ENCODE measurements at places on chromosomes 16 and 17. TPM values are rescaled to one million over a fixed set of nuclear protein-coding genes. Genes with fewer than 3 reads are reported as not detected.
A peak's percentile ranks its signal among the peaks of the same experiment; 100 is the strongest.

The CALCOCO2 gene
- total RNA-seq: 221 TPM

The KRTAP4-3 gene
- not detected for total RNA-seq

The C16orf89 gene
- total RNA-seq: 10.0 TPM

The KRTAP16-1 gene
- not detected for total RNA-seq

The GPRC5C gene
- 153 TPM for total RNA-seq

The FBXW10B gene
- total RNA-seq: 15.4 TPM

The BAIAP3 gene
- 3.9 TPM for total RNA-seq

The CNGB1 gene
- 1.5 TPM for total RNA-seq

The TNRC6A gene
- total RNA-seq: 109 TPM

The PIMREG gene
- total RNA-seq: 0.42 TPM

The SRP68 gene
- total RNA-seq: 88.0 TPM

The PHOSPHO1 gene
- 0.34 TPM for total RNA-seq

GRCh38 chr16:595942-596735, 6.3 kb downstream of the RAB40C start:
- no peak for DNase-seq

GRCh38 chr17:74249590-74250270, 24.3 kb upstream of the DNAI2 start:
- DNase-seq: no peak

DNA sequence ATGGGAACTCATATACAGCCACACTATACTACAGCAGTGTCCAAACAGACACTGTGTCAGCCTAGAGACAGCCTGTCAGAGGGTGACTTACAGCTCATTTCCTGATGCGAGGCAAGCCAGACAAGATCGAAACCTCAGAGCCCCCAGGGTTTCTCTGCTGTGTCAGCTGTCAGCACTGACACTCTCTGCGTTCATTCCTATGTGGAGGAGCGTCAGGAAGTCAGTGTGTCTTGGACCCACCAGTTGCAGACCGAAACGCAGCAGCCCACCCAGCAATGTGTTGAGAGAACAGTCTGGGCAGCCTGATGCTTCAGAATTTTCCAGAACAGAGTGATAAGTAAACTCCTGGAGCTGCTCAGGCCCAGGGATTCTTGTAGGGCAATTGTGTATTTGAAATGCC, 20.6 kb upstream of the MAPT start:
- DNase-seq: no peak

- DNase-seq: no peak
Measured at GRCh38 chr16:50281391-50282009, 15.1 kb downstream of the ADCY7 start.

- DNase-seq: no peak
Measured at GRCh38 chr17:82013341-82013740, 9.3 kb downstream of the CENPX start.

DNA sequence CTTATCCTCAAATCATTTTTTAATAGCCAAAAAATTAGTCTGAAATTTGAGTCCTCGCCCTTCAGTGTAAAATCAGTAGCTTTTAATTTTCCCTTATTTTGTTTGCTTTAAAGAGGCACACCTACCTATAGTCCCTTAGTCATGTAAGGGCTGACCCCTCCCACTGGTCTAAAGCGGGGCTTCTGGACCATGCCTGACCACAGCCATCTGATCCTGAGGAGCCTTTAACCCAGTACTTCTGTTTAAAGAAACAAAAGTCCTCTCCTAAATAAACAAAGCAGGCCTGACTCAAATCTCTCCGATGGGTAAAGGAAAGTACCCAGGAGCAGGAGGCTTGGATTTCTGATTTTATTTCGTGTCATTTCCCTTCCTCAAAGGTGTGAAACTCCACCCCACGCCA, 92.0 kb upstream of the CCL2 start:
- no peak for DNase-seq

DNA sequence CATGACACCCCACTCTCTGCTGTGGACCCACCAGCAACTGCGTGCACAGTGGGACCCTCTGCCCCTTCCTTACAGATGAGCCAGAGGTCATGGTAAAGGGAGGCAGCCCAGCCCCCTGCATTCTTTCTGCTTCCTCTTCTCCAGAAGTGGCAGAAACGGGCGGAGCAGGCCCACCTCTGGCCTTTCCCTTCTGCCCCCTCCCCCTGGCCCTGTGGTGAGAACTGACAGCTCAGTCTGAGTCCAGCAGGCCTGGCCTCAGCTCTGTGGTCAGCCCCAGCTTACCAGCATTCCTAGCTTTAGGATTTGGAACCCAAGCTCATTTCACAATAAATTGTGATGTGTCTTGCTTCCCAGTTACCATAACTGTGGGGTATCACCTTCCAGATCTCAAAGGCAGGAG, 4.8 kb upstream of the ANKRD11 start:
- DNase-seq: no peak

- no peak for DNase-seq
Measured at GRCh38 chr16:3095869-3096268, 3.2 kb downstream of the ZSCAN10 start.

DNA sequence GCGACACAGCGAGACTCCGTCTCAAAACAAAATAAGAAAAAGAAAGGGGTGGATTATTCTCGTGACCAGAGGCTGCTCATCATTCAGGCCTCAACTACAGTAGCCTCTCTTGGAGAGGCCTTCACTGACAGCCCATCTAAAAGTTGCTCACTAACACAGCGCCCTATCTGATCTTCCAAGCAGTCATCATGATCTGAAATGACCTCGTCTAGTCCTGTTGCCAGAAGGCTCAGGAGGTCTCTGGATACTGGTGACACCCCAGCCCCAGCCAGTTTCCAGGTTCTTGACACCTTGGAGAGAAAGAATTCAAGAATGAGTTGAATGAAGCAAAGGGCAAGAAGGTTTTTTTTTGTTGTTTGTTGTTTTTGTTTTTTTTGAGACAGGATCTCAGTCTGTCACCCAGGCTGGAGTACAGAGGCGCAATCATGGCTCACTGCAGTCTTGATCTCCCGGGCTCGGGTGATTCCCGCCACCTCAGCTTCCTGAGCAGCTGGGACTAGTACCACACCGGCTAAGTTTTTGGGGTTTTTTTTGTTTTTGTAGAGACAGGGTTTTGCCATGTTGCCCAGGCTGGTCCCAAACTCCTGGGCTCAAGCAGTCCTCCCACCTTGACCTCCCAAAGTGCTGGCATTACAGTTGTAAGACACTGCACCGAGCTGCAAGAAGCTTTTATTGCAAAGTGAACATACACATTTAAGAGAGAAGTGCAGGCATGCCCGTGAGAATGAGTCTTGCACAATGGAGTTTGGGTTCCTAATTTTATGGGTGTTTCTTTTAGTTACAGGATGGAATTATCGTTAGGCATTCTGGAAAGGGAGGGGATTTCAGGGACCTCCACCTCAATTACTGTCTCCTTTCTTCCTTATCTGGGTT, 2.7 kb upstream of the ZC3H7A start:
- no peak for DNase-seq

- no peak for DNase-seq
Measured at GRCh38 chr17:18964550-18964949, 12.6 kb downstream of the SLC5A10 start.

DNA sequence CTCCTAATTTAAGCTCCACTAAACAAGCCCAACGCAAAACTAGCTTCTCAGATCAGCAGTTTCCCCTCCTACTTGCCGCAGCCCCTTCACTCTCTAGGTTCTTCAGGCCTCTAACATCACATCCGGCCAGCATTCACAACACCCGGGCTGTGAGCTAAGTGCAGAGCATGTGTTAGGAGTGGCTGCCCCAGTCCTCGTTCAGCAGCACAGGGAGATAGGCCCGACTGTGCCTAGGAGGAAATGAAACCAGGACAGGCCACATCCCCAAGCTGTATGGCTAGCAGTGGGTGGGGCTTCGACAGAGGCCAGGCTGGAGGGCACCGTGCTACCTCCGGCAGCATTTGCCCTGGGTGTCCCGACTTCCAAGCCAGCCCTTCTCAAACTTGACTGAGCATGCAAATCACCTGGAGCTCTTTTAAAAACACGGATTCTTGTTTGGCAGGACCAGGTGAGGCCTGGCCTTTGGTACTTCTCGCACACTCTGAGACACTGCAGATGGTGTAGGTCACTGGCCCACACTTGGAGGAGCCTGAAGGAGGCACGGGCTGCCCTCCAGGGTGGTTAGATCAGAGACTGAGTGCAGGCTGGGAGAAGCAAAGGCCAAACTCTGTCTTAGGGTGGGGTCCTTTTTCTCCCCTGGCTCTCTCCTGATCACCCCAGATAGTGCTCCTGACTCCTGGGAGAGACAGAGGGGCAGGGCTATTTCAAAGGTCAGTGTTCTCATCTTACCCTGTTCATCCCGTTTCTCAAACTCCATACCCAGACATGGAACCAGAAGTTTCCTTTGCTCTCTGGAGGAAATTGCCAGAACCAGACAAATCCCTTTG, 202.0 kb downstream of the C16orf78 start:
- peak; percentile 63 for DNase-seq

- DNase-seq: peak; percentile 72
Measured at GRCh38 chr17:44220213-44221083, 973 bp upstream of the UBTF start.

DNA sequence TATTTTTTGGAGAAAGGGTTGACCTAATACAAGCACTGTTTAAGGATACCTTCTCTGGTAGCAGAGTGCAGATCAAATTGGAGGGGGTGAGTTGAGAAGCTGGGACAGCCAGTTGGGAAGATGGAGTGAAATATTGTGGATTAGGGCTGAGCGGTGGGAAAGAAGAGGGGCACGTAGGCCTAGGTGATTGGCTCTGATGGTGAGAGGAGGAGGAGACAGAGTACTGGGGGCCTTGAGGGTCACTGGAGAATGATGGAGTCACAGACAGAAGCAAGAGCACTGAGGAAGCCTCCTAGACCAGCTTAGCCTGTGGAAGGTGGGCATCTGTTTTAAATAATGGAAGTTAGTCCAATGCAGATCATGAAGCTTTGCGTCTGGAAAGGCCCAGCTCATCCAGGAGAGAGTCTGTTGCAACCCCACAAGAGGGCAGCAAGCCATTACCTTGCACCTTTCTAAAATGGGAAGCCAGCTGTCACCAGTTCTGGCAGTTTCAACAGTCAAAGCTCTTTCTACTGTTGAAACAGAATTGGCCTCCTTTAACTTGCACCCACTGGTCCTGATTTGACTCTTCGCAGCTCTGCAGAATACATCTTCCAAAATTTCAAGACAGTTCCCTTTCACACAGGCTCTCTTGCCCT, 11.8 kb downstream of the SLC9A5 start:
- DNase-seq: no peak

DNA sequence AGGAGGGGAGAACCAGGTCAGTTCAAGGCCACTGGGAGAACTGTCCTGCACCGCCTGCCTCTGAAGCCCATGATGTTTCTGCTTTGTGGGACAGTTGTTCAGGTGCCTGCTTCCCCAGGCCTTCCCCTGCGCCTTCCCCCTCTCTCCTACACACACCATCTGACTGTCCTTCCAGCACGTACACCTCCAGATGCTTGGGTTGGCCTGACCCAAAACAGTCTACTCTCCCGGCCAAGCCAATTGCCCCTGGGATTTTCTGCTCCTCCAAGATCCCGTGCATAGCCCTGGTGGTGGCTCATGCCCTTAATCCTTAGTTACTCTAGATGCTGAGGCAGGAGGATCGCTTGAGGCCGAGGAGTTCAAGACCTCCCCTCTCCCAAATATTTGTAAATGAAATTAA, 684 bp upstream of the RSAD1 start:
- no peak for DNase-seq

DNA sequence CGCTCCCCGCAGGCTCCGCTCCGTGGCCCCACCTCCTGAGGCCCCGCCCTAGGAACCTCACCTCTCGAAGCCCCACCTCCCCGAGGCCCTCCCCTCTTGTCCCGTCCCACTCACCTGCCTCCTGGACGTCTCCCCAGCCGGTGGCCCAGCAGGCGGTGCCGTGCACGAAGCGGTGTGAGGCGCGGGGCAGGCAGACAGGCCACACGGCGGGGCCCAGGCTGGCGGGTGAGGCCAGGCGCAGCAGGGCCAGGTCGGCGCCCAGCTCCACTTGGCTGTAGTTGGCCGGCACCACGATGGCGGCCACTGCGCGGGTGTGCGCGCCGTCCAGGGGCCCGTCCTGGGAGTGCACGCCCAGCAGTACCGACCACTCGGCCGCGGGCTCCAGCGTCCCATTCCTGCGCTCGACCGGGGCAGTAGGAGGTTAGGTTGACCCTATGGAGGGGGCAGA, 1.6 kb downstream of the PRSS36 start:
- DNase-seq: no peak

DNA sequence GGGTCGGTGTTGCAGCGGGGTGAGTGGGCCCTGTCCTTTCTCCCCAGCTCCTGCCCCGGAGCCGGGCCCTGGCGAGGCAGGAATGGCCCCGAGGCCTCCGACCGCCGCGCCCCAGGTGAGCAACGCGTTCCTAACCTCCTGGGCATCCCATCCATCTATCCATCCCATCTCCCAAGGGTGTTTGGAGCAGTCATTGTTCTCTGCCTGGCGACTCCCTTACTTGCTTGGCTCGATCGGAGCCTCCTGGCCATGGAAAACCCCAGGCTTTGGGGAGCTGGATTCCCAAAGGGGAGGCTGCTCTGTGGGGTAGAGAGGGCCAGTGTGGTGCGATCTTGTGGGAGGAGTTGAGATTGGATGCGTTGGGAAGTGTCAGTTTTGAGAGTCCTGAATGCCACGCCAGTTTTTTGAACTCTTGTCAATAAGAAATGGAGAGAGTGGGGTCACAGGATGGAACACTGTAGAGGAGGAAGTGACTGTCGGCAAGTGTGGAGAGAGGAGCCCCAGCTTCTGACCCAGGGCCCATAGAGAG, 684 bp downstream of the ZFP90 start:
- no peak for DNase-seq

- no peak for DNase-seq
Measured at GRCh38 chr17:53844491-53845107, 21.9 kb downstream of the KIF2B start.

DNA sequence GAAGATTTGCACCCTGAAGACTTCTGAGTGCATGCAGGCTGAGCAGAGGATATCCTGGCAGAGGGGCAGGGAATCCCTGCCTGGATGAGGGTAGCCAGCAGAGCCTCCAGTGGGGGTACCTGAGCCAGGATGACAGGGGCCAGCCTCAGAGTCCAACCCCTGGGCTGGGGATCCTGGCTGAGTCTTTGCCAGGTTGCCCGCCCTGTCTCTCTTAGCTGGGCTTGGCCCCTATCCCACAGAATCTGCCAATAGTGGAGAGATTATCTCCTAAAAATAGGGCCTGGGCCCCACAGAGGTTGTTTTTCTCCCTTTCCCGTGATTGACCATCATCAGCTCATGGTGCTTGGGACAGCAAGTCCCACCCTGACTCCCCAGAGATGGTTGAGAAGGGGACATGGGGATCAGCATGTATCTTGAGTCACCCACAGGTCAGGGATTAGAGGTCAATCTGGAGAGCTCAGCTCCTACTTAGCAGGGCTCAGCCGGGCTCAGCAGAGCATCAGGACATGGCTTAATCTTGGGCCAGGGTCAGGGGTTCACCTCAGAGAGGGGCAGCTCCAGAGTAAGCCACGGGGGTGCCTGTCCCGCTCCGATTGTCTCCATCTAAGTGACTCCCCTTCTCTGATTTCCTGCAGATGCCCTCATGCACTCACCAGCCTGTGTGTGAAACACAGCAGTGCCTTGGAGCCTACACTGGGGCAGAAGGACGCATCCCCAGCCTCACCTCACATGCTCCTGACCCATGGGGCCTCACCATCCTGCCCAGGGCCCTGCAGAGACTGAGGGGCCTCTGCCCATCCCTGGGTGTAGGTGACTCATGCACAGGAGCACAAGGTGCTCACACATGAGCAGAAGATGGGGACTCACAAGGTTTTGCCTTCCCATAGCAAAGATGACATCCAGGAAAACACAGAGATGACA, 11.5 kb downstream of the CDH16 start:
- no peak for DNase-seq

All from ureter (tissue), 1 donor.